Stimulated activated CD8-positive, alpha-beta memory T cell treated with anti-CD3 and anti-CD28 coated beads, Interleukin-4, amount 100 ng/mL, for 24 hours (primary cell): ENCODE measurements at places on chromosomes 12 and 14.

GRCh38 chr12:43750814-43751213 lies 7.8 kb downstream of the PUS7L start:
- DNase-seq: no peak

DNA sequence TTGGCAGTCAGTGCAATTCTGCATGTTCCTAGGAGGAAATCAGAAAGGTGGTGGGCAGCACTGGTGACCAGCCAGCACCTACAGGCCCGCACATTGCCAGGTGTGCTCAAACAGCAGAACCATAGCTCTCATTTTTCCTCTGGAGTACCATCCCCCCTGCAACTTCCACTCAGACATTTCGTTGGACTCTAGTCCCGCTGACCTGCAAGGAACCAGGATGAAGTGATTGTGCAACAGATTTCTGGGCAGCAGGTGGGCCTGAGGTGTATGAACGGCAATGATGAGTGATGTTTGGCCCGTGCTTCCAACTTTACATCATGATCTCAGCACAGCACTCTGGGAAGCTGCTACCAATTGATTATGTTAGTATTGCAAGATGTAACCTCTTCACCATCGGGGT lies 129.9 kb downstream of the NTF3 start:
- no peak for DNase-seq

DNA sequence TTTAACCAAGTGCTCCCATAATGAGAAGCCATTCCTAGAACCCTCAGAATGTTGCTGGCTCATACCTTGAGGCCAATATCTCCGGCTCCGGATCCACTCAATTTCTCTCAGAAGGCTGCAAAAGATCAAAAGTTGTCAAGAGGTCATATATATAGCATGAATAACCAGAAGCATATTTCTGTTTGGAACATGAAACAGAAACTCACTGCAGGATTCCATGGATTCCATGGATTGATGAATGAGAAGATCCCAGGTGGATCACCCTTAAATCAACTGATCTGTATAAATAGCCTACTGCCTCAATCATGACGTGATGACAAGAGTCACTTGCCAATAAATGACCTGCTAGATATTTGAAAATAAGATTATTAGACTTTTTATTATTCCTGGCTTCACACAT lies 3.3 kb upstream of the NT5DC3 start:
- DNase-seq: no peak

DNA sequence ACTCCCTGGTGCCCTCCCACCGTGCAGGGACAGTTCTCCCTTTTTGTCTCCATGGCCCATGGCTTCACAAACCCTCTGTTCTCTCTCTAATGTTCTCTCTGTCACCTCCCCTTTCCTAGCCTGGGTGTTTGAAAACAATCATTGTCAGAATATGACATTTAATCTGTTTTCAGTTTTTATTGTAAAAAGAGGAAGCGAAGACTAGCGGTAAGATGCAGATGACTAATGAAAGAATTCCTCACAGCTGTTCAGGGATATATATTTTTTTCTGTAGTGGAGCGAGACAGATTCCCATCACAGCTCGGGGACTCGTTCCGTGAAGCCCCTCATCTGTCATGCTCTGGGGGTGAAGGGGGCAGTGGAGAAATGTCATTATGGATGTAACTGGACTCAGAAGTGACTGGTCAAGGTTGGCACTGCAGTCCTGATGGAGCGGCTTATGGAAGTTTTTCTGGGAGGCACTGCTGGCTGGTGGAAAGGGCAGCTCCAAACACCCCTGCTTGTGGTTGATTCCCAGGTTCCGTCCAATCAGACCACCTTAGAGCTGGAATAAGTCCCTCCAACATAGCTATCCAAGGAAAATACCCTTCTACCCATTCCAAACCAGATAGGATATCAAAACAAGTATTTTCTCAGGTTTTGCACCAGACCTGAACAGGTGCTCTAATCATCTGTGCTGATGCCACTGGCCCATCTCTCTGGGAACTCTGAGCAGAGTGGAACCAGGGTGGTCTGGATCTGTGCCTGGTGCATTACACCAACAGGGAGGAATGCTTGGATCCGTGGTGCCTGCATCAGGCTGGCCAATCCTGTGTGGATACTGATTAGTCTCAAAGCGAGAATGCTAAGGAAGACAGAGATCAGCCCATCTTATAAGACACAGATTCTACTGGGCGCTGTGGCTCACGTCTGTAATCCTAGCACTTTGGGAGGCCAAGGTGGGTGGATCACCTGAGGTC lies 84.7 kb downstream of the GPATCH2L start:
- no peak for DNase-seq

DNA sequence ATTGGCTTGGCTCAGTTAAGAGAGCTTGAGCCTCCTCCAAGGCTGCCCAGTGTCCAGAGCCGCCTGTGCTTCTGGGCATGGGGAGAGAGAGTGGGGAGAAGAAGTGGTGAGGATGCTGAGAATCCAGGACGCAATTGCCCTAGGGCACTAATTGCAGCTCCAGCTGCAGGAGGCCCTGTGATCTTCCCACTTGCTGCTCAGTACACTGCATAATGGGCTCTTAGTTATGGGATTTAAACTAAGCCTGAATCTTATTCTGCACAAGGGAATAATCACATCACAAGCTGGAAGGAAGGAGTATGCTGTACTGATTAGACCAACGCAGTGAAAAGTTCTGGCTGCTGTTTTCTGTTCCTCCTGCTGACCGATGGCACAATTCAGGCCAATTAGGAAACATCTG lies 101.0 kb upstream of the PRMT8 start:
- no peak for DNase-seq

GRCh38 chr14:72786378-72787350 lies 107.2 kb downstream of the DPF3 start:
- DNase-seq: no peak

DNA sequence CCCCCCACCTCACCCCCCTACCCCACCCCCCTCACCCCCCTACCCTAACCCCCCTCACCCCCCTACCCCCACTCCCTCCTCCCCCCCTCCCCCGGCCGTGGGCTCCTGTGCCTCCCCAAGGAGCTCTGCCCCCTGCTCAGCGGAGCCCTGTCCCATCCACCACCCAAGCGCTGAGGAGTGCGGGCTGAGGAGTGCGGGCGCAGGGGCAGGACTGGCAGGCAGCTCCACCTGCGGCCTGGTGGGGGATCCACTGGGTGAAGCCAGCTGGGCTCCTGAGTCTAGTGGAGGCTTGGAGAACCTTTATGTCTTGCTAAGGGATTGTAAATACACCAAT lies 2.3 kb upstream of the JPH4 start:
- no peak for DNase-seq

DNA sequence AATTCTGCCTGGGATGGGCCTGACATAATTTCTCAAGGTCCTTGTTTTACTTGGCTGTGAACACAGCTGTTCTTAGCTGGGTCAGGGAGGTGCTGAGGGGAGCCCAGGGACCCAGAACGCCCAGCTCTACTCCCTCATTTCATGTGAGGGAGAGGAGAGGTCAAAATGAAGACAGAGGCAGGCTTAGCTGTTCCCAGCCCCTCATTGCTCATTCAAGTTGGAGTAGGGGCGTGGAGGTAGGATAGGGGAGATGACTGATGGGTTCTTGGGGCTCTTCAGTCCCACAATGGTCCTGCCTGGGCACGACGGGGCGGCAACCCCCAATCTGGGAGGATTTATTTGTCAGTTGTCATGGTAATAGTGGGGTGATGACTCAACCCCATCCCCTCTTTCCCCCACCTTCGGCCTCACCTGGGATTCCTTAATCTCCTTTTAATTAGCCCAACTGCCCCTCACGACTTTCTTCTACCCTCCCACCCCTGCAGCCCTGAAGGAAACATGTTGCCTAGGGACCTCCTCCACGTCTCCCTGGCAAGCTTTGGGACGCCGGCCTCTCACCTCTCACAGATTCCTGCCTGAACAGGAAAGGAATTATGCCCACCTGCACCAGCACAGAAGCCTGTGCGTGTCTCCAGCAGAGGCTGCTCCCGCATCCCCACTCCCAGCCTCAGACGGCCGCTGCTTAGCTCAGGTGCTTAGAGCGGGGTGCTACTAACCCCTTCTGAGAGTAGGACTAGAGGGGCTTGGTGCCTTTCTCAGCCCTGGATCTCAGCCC lies 10.2 kb downstream of the SPRYD3 start:
- no peak for DNase-seq

- DNase-seq: no peak
Measured at GRCh38 chr12:85834378-85834777, 1.8 kb downstream of the RASSF9 start.

- DNase-seq: no peak
Measured at GRCh38 chr12:48889679-48890078, 24.0 kb upstream of the RND1 start.

- DNase-seq: no peak
Measured at GRCh38 chr14:54138024-54138353, 181.4 kb upstream of the BMP4 start.

GRCh38 chr12:12180575-12180974 lies 86.3 kb downstream of the LRP6 start:
- DNase-seq: no peak

DNA sequence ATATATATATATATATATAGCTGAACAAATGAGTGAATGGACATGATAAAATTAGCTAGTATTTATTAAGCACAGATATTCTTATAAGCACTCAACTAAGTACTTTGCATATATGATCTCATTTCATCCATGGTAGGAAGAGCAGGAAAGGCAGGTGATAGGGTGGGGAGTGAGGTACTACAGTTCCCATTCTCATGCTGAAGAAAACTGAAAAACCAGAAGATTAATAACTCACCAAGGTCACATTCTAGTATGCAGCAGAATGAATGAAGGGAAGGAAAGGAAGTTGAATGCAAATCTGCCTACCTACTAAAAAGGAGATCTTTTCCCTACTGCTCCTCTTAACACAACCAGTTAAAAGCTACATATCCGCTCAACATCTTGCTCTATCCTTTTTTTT lies 298.1 kb upstream of the TMPO start:
- no peak for DNase-seq

DNA sequence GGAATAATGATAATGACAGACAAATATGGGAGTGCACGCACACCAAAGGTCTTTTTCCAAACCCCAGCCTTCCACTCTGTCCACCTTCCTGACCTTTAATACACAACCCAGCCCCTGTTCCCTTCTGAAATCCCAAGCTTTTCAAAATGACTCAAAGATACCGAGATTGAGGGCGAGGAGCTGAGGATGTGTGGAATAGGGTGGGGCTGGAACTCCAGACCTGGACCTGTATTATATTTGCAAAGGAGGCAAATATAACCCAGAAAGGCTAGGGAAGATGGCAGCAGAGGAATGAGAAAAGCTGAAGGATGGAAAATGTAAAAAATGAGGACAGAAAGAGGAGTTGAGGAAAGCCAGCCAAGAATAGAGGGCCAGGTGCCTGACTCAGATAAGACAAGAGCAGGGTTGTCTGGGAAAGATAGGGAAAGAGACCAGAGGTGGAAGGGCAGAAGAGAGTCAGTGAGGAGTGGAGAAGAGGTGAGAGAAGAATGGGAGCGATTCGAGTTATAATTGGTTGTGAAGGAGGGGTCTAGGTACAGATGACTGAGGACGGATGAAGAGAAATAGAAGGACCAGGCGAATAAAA lies 1.0 kb upstream of the PTMS start:
- DNase-seq: no peak

GRCh38 chr12:105257321-105257728 lies 21.4 kb upstream of the APPL2 start:
- no peak for DNase-seq

DNA sequence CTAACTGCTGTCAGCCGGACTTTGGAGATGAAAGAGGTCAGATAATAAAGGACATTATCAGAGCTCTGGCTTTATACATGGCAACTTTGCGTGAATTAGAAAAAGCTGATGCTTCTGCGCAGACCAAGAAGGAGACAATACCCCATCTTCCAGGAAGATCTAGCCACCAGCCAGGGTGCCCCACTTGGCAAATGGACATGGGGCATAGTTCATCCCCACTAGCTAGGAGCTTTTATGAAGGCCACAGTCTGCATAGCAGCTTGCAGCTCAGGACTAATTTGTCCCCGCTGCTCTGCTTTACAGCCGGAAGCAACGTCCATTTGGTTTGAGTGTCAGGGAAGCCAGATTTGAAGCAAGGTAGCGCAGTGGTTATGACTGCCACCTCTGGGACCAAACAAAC lies 101.0 kb downstream of the TMEM132C start:
- no peak for DNase-seq

DNA sequence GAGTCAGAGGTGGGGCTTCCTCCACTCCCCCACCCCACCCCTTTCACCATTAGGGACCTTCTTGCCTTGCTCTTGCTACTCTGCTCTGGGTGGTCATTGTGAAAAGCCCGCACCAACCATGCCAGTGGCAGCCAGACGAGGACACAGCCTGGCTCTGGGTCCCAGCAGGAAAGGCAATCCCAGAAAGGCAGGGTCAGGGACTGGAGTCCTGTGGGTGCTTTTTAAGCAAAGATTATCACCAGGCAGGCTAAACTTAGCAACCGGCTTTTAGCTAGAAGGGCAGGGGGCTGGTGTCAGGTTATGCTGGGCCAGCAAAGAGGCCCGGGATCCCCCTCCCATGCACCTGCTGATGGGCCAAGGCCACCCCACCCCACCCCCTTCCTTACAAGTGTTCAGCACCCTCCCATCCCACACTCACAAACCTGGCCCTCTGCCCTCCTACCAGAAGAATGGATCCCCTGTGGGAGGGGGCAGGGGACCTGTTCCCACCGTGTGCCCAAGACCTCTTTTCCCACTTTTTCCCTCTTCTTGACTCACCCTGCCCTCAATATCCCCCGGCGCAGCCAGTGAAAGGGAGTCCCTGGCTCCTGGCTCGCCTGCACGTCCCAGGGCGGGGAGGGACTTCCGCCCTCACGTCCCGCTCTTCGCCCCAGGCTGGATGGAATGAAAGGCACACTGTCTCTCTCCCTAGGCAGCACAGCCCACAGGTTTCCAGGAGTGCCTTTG lies 1.2 kb upstream of the GAPDH start:
- DNase-seq: no peak

DNA sequence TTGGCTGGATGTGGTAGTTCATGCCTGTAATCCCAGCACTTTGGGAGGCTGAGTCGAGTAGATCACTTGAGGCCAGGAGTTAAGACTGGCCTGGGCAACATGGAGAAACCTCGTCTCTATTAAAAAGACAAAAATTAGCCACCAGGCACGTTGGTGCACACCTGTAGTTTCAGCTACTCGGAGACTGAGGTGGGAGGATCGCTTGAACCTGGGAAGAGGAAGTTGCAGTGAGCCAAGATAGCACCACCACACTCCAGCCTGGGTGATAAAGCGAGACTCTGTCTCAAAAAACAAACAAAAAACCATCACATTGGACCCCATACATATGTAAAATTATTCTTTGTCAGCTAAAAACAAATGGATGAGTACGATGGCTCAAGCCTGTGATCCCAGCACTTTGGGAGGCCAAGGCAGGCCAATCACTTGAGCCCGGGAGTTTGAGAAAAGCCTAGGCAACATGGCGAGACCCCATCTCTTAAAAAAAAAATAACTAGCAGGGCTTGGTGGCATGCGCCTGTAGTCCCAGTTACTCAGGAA lies 43.9 kb downstream of the LIMA1 start:
- DNase-seq: no peak

GRCh38 chr12:126156806-126157574 lies 1091.8 kb downstream of the AACS start:
- DNase-seq: no peak

- DNase-seq: no peak
Measured at GRCh38 chr12:96242597-96242996, 48.4 kb downstream of the ELK3 start.
